ENCODE measurements at places on chromosomes 2 and 18.

DNA sequence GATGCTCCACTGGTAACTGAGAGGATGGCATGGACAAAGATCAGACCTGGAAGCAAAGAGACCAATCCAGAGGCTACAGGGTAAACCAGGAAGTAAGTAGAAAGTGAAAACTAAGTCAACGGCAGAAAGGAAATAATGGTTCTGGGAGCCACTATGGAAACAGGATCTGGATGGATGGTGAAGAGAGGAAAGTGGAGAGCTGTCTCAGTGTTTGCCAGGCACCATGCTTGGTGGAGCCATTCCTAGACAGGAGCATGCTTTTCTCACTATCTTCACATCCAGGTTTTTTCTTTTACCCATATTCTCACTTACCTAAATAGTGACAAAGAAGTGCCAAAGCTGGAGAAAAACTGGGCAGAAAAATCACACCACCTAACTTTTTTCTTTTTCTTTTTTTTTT is 22.2 kb downstream of the ZNF521 start:
- DNase-seq: peak; percentile 17

DNA sequence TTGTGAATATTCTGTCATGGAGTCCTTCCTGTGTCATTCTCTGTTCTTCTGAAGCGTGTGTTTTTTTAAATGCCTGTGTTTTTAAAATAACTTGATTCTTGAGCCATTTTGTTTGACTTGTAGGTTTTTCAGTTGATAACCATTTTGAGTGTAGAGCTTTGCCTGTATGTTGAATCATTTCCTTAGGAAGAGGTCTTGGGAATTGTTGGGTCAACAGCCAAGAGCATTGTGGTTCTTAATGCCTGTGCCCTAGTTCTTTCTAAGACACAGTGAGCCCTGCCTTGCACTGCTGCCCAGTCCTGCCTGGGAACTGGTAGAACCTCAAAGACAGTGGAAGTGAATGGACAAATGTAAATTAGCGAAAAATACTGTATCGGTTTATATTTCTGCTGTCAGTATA is 25.9 kb downstream of the RAB12 start:
- DNase-seq: no peak

DNA sequence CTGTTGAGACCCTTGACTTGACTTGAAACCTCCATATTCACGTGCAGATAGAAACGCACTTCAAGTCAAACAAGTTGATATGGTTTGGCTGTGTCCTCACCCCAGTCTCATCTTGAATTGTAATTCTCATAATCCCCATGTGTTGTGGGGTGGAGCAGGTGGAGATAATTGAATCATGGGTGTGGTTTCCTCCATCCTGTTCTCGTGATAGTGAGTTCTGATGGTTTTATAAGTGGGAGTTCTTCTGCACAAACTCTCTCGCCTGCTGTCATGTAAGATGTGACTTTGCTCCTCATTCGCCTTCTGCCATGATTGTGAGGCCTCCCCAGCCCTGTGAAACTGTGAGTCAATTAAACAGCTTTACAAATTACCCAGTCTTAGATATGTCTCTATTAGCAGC is 21.4 kb downstream of the SLC3A1 start:
- no peak for DNase-seq

DNA sequence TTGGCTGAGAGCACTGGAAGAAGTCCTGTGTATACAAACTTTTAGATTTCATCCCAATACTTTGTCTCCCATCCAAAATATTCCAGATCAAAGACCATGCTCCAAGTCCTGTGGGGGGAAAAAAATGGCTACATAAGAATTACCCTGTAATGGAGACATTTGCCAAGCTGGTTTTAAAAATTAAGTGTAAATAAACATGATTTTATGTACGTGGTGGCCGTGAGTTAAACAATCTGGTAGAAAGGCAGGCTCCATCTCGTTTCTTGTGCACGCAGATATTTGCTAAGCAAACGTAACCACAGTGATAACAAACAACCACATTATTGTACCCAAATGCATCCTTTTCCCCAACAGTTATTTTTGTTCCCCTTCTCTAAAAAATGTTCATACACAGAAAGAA is 176.4 kb downstream of the ZNF516 start:
- DNase-seq: no peak

DNA sequence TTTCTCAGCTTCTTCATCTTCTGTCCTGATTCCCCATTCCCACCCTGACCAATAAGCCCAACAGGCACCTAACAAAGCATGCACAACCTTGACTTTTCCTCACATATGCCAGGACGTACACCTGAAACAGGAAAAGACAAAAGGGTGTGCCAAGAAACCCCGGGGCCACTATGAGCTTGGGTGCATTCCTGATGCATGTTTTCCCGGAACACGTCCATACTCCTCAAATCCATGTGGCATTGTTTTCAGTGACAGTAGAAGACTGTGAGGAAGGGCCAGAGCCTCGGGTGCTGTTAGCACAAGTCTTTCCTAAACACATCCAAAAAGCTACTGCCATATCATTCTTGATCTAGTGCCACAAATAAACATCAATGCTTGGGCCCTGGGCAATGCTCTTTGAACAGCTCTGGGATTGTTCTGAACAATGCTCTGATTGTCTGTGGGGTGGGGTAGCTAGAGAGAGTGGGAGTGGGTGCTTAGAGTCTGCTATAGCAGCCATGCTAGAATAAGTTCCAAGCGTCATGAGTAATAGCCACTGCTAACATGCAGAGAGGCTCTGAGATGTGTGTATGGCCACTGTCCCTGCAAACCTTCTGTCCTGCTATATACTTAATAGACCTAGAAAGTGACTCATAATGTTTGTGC is 181.7 kb upstream of the CRIM1 start:
- DNase-seq: no peak

DNA sequence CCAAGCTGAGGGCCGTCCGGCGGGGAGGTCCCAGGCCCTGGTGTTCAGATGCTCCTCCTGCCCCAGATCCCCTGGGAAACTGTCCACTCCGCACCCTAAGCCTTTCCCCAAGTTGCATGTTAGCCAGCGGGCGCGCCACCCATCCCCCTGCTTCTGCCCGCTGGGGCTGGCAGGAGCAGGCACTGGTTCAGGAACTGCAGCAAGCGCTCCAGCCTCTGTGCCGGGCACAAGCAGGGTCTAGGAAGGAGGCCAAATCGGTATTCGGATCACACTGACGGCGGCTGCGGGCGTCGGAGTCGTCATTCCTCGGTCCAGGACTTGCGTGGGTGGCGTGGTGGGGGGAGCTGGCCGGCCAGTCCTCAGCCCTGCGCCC is 53.7 kb downstream of the FAM168B start:
- DNase-seq: no peak

Measured in iPS-NIHi11 (cell line).